ENCODE measurements at places on chromosomes 2 and 18.

GRCh38 chr2:133653056-133653455 is 84.8 kb upstream of the NCKAP5 start:
- DNase-seq, result no peak

GRCh38 chr2:3960106-3960505 is 256.7 kb downstream of the DCDC2C start:
- DNase-seq, result no peak

- DNase-seq, result peak; percentile 64
Measured at GRCh38 chr18:49016648-49017539, 66.1 kb upstream of the SMAD7 start.

DNA sequence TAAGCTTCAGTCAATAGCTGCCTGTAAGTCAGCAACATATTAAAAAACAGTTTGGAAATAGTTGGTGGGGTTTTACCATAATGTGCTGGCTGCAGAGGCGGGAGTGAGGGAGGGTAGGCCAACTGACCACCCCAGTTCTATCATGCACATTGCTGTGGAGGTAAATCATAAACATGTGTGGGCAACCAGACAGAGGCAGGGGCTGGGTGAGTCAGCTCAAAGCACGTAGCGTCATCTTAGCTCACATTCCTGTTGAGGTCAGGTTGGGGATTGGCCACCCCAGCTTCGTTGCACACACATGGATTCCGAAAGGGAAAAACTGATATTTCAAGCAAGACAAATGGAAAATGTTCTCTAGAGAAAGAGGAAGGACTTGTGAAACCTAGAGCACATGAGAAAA is 19.5 kb downstream of the GPR45 start:
- no peak for DNase-seq

DNA sequence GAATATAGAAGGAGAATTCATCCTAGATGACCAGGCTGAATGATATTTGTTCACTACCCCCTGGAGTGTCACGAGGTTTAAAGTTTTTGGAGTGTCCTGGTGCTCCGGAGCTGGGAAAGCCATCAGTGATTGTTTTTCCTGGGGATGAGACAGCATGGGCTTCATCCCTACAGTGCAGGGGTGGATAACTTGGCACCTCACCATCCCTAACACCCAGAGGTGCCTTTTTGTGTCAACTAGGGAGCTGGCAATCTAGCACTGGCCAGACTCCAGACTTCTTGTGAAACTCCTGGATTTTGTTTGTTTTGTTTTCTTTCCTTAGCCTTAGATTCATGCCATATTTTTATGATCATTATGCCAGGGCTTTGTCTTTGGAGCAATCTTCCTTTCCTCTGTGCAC is 164.8 kb downstream of the PRKCE start:
- no peak for DNase-seq

DNA sequence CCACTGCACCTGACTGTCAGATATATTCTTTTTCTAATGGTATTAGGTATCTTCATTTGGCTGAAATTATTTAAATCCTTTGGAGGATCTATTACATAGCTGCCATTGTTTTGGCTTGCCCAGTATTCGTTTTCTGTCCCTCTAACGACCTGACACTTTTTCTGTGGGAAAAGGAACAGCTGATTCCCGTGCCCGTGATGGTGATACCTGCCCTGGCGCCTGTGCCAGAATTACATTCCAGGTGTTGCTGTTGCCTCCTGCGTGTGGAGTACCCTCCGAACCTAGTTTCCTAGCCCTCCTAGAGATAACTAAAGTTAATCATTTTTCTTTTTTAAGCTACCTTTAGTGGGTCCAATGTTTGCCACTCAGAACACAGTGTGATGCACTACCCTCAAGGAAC is 14.0 kb downstream of the HOXD1 start:
- no peak for DNase-seq

- DNase-seq, result no peak
Measured at GRCh38 chr2:224929512-224929911, 112.8 kb downstream of the DOCK10 start.

DNA sequence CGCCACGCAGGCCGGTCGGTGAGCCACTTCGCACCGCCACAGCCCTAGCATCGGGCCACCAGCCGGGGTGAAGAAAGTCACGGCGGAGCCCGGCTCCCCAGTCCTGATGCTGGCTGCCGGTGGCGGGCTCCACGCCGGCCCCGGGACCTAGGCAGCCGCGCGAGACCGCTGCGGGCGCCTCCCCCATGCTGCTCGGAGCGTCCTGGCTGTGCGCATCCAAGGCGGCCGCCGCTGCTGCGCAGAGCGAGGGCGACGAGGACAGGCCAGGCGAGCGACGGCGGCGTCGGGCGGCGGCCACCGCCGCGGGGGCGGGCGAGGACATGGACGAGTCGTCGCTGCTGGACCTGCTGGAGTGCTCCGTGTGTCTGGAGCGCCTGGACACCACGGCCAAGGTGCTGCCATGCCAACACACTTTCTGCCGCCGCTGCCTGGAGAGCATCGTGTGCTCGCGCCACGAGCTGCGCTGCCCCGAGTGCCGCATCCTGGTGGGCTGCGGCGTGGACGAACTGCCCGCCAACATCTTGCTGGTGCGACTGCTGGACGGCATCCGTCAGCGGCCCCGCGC is 433 bp downstream of the SH3RF3 start:
- DNase-seq, result no peak

GRCh38 chr2:158357699-158358098 is 98.9 kb downstream of the CCDC148 start:
- no peak for DNase-seq

GRCh38 chr2:9053534-9053931 is 50.0 kb upstream of the MBOAT2 start:
- no peak for DNase-seq

DNA sequence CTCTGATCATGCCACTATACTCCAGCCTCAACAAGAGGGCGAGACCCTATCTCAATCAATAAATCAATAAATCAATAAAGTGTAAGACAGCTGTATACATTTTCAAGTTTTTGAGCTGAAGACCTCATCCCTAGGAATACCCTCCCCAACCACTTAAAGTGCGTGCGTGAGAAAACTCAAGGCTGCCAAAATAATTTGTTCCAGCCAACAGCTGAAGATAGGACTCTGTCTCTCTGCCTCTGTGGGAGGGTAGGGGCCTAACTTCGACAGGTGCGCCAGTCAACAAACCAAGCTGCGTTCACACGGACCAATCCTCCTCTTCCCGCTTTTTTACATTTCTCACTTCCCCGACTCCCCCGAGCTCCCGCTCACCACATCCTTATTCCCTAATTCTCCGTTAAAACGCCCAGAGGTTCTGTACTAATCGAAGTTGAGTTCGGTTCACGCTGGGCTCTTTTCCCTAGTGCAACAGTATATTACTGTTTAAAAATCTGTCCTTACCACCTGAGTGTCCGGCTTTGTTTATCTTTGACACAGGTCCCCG is 618 bp downstream of the POLR2D start:
- peak; percentile 21 for DNase-seq

DNA sequence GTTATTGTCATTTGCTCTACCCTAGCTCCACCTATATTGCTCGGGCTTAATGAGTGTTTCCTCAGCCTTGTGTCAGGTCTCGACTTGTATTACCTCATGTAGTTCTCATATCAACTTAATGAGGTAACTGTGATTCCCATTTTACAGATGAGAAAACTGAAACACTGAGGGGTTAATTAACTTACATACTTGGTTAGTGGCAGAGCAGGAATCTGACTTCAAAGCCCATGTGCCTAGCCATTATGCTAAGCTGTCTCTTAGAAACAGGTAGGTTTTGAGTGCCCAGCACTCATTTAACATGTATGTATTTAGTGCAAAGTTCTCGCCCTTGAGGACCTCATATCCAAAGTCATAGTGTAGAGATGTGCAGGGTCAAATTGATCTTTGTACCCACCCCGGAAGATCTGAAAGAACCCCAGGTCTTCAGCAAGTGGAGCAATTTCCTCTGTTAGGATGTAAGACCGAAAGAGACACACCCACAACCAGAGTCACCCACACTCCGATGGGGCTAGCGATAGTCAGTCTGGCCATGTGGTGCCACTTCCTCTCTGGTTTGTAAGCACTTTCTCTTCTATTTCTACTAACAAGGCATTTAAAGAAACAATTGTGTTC is 121.0 kb upstream of the SLC39A10 start:
- no peak for DNase-seq

DNA sequence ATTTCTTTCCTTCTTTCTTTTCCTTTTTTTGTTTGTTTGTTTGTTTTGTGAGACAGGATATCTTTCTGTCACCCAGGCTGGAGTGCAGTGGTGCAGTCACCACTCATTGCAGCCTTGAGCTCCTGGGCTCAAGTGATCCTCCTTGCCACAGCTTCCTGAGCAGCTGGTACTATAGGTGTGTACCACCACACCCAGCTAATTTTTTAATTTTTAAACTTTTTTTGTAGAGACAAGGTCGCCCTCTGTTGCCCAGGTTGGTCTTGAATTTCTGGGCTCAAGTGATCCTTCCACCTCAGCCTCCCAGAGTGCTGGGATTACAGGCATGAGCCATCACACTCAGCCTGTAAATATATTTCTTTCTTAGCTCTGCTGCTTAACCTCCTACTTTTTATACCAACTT is 83.4 kb upstream of the CYP20A1 start:
- no peak for DNase-seq

DNA sequence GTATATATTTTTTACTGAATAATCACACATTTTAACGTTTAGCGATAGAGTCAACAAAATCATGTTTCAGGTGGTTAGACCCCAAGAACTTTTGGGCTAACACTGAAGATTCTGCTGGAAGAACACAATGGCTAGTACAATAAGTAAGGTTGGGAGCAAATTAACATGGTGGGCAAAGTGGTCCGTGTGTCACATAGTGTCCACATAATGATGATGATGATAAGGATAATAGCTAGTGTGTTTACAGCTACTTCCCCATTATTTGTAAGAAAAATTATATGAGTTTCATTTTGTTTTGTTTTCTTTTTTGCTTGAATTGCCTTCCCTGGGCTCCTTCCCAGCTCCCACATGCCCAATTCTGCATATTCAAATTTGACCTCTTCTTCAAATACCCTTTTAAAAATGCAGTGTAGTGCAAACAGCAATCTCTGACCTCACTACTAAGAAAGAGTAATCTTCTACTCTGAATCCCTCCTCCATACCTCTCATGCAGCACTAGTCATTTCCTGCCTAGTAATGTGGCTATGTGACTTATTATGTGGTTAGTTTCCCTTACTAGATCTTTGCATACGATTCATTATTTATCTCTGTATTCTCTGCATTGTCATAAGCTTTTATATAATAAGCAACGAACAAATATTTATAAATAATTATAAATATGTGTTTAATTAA is 16.9 kb upstream of the VPS54 start:
- DNase-seq, result no peak

DNA sequence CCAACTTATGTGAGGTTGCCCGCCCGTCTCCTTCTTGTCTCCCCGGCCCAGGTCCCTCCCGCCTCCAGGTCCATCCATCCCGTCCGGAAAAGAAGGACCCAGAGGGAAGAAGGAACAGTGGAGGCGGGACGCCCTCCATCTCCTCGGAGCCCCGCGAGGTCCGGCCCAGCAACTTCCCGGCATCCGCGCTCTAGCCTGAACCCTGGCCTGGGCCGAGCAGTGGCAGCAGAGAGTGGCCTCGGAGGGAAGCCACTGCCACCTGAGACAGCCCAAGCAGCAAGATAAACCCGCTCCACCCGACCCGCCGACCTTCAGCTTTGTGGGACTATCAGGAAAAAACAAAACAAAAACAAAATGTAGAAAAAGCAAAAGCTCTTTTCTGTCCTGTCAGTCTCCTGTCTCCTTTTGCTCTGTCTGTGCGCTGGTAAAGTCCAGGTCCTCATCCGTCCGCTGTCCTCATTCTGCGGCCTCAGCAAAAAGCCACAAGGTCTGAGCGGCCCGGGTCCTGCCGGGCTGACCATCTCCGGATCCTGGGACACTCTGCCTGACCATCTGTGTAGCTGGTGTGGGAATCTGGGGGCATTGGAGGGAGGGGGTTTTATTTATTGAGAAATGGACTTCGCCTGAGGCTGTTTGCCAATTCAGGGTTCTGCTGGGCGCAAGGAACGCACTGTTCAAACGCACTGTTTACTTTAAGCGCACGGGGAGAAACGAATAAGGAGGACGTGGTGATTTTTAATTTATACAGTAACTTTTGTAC is 3.1 kb downstream of the DLX1 start:
- DNase-seq, result peak; percentile 62

GRCh38 chr18:59022167-59022945 is 117.3 kb upstream of the SEC11C start:
- DNase-seq, result no peak

- no peak for DNase-seq
Measured at GRCh38 chr18:79943608-79944125, 7.8 kb downstream of the SLC66A2 start.

GRCh38 chr2:5691985-5692529 is at the start of gene SOX11:
Gene SOX11 (plus strand): TSS chr2:5692384. CDS start chr2:5692722, 338 bp downstream.
- DNase-seq, result no peak

GRCh38 chr18:8571399-8571798 is 37.8 kb upstream of the RAB12 start:
- DNase-seq, result no peak

- DNase-seq, result peak; percentile 22
Measured at GRCh38 chr2:204483608-204484081, 61.6 kb upstream of the PARD3B start.

- DNase-seq, result peak; percentile 94
Measured at GRCh38 chr2:189783927-189784867, at the start of the genes ORMDL1 and PMS1. Gene ORMDL1 (minus strand): TSS chr2:189784339. CDS start chr2:189782595, 1,744 bp downstream. Gene PMS1 (plus strand): TSS chr2:189784450. CDS start chr2:189791810, 7,360 bp downstream.

- DNase-seq, result no peak
Measured at GRCh38 chr2:7026742-7027141, 109.5 kb downstream of the RNF144A start.

GRCh38 chr2:207768866-207769596 is 675 bp downstream of the FZD5 start:
- peak; percentile 60 for DNase-seq

DNA sequence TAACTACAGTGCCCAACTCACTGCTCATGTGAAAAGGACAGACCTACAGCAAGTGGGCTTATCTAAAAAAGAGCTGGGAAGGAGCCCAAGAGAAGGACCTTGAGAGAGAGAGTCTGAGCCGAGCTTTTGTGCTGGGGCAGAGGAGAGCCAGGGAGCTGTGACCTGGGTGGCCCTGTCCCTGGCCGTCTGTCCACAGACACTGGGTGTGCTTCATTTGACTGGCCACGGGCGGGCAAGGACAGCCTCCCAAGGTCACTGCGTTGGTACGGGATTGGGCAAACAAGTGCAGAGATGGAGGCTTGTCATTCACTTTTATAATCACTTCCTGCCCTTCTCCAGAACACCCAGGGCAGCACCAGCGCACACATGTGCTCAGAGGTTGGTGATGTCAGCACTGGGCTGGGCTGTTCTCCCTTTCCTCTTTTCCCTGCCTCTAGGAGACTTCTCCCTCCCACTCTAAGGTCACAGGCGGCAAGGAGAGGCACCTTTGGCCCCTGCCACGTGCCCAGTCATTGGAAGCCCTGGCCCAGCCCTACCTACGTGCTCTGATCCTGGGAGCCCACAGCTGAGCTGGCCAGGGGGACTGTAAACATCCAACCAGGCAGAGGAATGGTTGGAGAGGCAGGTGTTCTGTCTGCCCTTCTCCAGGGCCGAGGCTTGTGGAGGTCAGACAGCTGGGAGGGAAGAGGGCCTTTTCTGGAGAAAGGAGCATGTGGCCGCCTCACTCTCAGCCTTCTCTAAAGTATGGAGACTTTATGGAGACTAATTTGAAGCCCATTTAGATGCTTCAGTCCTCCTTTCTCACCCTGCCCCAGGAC is 6.4 kb upstream of the PSD4 start:
- peak; percentile 88 for DNase-seq
